ENCODE measurements at places on chromosomes 12 and 14.

DNA sequence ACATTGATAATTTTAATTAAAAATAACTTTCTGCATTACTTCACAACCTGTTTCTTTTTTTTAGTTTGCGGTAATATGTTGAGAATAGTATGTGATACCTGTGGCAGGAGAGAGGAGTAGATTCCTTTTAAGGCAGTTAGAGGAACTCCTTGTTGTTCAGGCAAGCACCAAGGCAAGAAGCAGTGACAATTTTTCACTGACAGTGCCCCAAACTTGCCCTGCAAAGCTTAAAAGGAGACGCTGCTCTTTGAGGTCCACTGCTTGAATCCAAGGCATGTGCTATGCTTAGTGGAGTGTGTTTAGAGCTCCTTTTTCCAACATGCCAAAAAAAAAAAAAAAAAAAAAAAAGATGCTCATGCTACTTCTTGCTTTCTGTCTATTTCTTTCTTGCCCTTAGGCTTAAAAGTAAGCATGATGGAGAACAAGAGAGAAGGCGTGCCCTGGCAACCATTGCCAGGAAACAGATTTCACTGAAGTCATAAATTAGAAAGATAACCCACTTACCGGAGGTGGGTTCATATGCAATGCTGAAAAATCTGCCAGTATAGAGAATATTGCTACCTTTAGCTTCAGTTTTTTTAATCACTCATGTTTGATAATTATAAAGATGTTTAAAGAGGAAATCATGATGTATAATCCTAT, 58.3 kb upstream of the DYRK2 start:
- DNase-seq: no peak

DNA sequence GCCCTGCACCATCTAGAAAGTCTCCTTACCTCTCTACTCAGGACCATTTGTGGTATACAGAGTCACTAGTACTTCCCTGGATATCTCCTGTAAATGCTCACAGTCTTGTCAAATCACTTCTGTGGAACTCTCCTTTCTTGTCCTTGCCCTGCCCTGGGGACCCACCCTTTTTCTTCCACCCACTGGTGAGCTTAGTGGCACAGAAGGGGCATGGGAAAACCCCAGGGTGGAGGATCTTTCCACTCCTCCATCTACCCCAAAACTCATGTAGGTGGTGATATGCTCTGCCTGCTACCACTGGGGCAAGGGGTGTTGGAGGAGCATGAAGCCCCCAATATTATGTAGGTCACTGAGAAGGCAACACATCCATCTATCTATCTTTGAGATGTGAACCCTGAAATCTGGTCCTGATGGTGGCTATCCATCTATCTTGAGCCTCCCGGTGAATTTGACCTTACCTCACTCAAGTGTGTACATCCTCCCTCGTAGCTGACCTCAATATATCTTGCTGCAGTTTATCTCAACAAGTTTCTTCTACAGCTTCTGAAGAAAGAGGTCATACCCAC, 943 bp downstream of the TESPA1 start:
- no peak for DNase-seq

GRCh38 chr12:52946334-52946733, 2.6 kb upstream of the KRT18 start:
- no peak for DNase-seq

GRCh38 chr12:8950221-8950527, 729 bp upstream of the M6PR start:
- no peak for DNase-seq

DNA sequence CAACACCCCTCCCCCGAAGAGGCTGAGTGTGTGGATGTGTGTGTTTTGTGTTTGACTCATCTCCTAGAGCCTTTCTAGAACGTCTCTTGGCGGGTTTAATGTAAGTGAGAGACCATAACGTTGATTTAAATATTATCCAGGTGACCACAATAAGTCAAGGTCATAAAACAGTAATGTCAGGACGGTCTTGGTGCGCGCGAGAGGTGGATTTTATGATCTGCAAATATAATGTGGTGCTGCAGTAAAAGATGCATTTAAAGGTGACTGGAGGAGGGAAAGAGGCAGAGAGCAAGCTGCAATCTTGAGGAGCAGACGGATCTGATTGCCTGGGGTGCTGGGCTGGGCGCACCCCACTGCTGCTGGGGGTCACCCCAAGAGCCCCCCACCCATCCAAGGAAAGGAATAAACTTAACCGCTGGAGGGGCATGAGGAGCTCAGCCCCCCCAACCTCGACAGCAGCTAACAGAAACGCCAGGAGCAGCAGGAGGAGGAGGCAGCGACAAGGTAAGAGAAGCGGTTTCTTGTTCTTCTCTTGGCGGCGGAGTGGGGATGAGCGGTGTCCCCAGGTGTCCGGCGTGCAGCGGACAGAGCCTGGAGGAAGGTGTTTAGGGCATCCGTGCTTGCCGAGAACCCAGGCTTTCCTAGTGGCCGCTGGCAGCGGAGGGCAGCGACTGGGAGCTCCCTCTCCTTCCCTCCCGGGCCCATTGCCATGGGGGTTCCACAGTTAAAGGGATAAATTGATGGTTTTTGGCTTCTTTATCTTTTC, 5.5 kb downstream of the HOXC10 start:
- DNase-seq: no peak

DNA sequence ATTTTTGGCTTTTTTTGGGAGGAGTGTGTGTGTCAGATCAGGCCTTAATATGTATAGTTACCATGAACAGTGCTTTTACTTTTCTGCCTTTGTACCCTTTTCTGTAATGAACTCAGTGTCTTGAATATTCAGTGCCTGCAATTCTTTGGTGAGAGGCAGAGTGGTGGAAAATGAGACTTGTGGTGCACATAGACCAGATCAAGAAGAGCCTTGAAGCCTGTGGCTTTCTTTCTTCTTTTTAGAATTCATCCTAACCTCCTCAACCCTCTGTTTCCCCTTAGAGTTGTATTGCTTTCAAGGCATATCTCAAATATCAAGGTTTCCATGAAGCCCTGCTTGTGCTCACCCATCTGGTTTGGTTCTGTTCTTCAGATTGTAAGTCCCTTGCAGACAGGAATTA, 2.6 kb downstream of the YLPM1 start:
- DNase-seq: no peak

DNA sequence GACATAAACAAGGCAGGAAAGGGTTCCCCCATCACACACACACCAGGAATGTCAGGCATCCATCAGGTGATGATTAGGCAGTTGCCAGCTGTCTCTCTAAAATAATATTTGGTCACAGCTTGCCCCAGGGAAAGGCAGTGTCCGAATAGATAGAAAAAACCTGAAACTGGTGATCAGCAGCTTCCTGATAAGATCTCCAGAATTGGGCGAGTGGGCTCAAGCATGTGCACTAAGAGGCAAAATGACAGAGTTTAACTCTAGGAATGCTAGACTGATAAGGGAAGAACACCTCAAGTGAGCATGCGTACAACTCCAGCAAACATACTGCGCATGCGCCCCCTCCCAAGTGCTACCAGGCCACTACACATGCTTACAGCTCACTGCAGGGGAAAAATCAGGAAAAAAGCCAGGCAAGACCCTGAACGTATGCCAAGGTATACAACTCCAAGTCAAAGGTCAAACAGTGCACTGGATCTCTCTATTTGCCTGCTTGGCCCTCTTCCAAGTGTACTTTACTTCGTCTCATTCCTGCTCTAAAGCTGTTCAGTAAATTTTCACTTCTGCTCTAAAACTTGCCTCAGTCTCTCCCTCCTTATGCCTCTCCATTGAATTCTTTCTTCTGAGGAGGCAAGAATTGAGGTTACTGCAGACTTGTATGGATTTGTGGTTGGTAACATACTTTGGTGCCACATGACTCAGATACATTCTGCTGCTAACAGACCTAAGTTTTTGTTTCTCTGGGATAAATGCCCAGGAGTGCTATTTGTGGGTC, 73.5 kb upstream of the VASH1 start:
- DNase-seq: no peak

DNA sequence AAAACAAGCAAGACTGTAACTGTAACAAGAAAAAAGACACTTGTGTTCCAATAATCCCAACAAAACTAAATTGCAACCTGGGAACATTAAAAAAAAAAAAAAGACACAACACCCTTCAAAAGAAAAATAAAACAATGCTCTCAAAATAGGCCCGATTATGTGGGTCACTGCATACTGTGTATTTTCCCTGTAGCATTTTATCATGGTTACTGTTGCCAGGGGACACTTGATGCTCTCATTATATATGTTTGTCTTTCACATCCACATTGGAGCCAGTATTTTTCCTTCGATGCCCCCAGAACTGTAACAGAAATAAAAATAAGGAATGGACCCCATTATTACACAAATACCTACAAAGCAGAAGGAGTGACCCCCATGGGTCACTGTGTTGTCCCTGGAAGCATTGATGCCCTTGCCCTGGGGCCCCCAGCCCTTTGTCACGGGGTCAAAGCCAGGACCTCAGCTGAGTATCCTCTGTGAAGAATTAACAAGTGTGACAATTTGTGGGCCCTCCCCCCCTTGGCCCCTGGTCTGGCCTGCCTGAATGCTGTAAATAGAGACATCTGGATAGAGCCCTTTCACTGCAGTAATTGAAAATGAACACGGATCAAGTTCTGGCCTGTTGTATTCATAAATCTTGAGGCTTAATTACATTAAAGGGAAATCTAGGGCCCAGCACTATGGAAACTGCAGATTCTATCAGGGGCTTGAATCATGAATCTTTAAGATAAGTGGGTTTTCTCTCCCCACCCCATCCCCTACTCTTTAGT, 72.8 kb downstream of the C12orf42 start:
- DNase-seq: no peak

DNA sequence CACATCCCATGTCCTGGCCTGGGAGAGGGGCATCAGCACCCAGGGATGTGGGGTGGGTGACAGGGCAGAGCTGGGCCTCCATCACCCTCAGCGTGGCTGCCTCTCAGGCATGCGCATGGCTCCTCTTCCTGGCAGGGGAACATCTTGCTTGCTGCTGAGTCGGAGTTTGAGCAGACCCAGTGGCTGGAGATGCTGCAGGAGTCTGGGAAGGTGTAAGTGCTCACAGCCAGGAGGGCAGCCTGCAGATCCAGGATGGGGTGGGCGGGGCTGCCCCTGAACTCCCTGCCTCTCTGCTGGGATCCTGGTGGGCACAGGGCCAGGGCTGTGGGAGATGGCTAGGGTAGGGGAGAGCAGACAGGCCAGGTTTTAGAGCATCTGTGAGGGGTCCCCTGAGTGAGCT, 16.2 kb downstream of the PLEKHD1 start:
- DNase-seq: no peak

DNA sequence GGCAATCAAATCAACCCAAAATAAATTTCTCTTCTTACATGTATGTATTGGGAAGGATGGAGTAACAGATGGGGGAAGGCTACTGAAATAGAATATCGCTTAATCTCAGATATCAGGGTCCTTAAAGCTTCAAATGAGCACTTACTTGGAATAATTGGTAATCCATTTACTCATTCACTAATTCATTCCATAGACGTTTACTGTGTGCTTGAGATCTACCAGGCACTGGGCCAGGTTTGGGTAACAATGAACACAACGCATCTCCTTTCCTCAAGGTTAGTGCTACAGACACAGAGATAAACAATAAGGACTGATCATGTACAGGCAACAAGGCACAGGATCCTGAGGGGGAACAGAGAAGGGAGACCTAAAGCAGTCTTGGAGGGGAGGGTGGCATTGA, 54.4 kb upstream of the KRR1 start:
- DNase-seq: no peak

Measured in esophagus squamous epithelium (tissue), 5 donors.